ENCODE measurements at places on chromosomes 2 and 18.

- DNase-seq, result no peak
Measured at GRCh38 chr2:48514348-48515003, 15.5 kb upstream of the STON1 start.

GRCh38 chr18:2635586-2635985 lies 19.9 kb upstream of the SMCHD1 start:
- no peak for DNase-seq

DNA sequence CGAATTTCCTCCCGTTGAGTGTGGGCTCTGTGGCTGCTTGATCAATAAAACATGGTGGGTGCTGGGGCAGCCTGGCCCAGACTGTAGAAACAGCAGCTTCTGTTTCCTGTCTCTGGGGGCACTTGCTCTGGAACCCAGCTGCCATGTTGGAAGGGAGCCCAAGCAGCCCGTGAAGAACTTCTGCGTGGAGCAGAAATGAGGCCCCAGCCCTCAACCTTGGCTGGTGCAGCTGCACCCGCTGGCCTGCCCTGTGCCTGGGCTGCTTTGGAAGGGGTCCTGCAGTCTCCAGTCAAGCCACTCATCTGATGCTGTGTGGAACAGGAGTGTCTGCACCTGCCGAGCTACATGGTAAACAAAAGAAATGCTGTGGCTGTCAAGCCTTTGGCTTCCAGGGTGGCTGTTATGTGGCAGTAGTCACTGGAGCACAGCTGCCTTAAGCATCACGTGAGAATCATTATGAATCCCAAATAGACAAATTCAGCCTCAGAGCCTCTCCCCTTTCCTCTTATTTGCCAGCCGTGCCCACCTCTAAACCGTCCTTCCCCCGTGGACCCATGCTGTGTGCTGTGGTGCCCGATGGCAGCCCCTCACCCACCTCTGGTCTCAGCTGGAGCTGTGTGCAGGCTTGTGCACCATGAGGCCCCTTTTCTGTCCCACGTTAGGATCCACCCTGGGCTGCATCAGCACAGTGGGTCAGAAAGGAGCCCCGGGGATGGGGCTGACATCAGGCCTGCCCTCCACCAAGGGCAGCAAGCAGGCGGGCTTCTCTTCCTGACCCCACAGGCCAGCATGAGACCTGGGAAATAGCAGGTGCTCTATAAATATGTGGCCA lies 134.0 kb upstream of the HDAC4 start:
- DNase-seq, result no peak

DNA sequence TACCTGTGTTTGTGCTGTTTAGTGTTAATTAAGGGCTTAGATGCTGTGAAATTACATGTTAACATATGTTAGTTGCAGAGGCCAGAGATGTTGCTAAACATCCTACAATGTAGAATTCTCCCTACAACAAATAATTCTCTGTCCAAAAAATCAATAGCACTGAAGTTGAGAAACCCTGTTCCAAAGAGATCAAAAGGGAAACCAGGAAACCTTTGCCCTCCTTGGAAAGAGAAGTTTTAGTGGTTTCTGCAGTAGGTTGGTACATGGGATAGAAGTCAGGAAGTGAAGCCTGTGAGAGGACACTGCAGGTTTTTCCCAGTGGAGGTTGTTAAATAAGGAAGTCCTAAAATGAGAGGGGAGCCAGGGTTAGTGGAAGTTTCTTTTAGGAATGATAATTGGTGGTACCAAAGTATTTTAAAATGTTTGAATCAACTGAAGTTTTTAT lies 6.3 kb upstream of the RMDN2 start:
- DNase-seq, result peak; percentile 81

DNA sequence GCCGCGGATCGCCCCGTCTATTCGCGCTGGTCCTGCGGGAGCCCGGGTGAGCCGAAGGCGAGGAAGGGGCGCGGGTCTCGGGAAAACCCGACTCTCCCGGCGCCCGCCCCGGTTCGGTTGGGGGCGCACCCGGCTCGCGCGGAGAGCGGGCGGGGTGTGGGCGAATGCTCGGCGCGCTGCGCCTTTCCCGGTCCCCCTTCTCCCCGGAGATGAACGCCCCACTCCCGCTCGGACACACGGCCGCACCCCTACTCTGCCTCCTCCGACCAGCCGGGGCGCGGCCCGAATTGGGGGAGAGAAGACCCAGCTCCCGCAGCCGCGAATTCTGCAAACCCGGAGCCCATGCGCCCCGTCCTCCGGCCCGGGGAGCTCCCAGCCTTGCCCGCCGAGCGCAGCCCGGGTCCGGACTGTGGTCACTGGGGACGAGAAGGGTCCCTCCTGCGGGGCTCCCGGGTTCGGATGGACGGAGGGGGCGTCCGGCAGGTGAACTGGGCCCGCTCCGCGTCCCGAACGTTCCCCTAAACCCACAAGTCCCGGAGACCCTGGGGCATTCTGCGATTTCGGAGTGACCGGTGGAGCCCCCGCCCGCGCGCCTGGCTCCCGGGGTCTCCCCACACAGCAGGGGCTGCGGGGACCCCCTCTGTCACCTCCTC lies 734 bp downstream of the KCNG2 start:
- DNase-seq, result no peak

GRCh38 chr2:8033546-8034096 lies 648.2 kb upstream of the ID2 start:
- no peak for DNase-seq

- no peak for DNase-seq
Measured at GRCh38 chr2:234991290-234991689, 39.5 kb downstream of the SH3BP4 start.

DNA sequence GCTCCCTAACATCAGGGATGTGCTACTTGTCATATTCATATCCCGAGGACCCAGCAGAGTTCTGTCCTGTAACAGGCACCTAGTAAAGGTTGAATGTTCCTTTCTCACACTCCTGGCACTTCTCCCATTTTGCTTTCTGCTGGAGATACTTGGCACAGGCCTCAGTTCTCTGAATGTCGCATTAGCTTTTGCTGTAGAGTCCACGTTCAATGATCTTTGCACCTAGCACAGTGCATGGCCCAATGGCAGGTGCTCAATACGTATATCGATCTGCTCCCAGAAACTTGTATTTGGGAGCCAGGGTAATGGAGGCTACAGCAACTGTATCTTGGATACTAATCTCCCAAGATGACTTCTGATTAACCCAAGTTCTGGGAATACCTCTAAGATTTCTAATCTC lies 24.8 kb upstream of the VPS4B start:
- peak; percentile 91 for DNase-seq

DNA sequence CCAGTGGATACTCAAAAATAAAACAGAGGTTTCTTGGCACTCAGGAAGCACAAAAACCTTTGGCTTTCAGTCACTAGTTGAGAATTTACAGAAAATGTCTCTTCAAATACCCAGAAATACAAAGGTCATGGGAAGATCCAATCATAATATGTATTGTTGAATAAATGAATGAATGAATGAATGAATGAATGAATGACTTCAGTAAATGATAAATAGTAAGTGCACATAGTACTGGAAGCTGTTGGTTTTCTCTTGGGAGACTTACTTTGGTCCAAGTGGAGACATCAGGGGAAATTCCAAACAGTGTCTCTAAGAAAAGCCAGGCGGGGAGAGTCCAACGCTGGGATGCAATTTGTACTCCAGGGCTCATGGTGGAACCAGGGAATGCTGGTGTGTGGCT lies 261.3 kb upstream of the KLHL29 start:
- no peak for DNase-seq
